ENCODE measurements at places on chromosomes 3 and 15.

- H3K27ac ChIP-seq, result no peak overlapping the region
- no peak for DNase-seq
- H3K36me3 ChIP-seq, result no peaks in the 10 kb centered on the region
Observed at GRCh38 chr3:98717584-98717983, 45.6 kb upstream of the ST3GAL6 start.

DNA sequence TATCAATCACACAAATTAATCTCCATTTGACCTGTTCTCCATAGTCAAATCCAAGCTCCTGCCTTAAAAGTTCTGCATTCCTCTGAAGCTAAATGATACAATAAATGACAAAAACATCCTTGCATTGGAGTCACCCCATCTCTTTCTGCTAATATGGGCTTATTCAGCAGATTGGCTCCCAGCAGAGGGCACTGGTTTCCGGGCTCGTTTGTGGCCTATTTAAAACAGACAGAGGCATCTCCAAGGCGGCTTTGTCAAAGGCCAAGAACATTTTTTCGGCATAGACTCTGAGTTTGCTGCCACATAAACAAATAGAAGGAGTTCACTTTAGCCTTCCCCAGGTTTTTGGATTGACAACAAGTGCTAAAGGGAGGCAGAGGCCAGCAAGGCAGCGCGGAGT, 204.4 kb upstream of the RASGRP1 start:
- no peak overlapping the region for H3K4me3 ChIP-seq
- H3K27ac ChIP-seq, result no peak overlapping the region
- H3K4me1 ChIP-seq, result peaks cover 4% of the 10 kb centered on the region
- DNase-seq, result no peak
- no peaks in the 10 kb centered on the region for H3K27me3 ChIP-seq

GRCh38 chr3:157075693-157076420, 84.1 kb downstream of the CCNL1 start:
- no peaks in the 10 kb centered on the region for H3K4me1 ChIP-seq
- H3K27ac ChIP-seq, result no peak overlapping the region
- no peak overlapping the region for H3K4me3 ChIP-seq
- H3K36me3 ChIP-seq, result no peaks in the 10 kb centered on the region
- H3K27me3 ChIP-seq, result no peaks in the 10 kb centered on the region

DNA sequence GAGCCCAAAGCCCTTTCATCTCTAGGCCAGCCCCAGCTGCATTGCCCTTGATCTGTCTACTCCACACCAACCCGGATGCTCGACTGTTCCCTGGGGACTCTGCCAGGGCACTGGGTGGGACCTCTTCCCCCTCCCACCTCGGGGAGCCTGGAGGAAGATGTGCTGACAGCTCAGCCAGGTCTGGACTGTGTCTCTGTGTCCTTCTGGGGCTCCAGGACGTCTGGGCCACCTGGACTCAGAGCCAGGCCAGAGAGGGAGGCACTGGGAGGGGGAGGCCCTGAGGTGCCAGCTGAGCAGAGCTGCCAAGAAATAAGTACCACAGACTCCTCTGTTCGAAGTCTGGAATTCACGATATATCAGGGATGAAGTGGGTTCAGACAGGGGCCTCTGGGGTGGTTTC, 5.8 kb upstream of the HCN4 start:
- DNase-seq, result no peak
- no peaks in the 10 kb centered on the region for H3K36me3 ChIP-seq
- H3K4me1 ChIP-seq, result no peaks in the 10 kb centered on the region
- no peak overlapping the region for H3K4me3 ChIP-seq

DNA sequence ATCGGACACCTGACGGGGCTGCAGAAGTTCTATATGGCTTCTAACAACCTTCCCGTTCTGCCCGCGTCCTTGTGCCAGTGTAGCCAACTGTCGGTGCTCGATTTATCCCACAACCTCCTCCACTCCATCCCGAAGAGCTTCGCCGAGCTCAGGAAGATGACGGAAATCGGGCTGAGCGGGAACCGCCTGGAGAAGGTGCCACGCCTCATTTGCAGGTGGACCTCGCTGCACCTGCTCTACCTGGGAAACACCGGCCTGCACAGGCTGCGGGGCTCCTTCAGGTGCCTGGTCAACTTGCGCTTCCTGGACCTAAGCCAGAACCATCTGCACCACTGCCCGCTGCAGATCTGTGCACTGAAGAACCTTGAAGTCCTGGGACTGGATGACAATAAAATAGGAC, 9.8 kb upstream of the LRRC34 start:
- H3K27me3 ChIP-seq, result no peaks in the 10 kb centered on the region
- H3K27ac ChIP-seq, result no peak overlapping the region
- no peaks in the 10 kb centered on the region for H3K4me1 ChIP-seq
- H3K36me3 ChIP-seq, result no peaks in the 10 kb centered on the region
- no peak overlapping the region for H3K4me3 ChIP-seq

All from upper lobe of right lung (tissue), 1 donor.